ENCODE measurements at places on chromosomes 4 and X.

DNA sequence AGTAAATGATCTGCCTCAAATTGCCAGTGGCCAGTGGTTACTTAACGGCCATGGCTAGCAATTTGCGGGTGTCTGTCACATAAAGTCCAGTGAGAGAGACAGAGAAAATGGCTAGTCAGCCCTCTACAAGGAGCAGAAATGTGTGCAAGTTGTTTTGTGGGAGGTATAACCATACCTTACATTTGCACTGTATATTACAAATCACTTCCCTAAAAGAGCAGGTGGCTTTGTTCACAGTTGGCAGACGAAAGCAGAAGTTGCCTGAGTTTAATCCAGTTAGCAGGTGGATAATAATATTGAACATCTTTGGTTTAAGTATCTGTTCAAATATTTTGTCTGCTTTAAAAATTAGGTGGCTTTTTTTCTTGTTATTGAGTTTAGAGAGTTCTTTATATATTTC is 15.6 kb downstream of the SRPX start:
- no peak for DNase-seq

GRCh38 chrX:130171446-130172126 is at the start of gene RAB33A:
RAB33A (plus strand) TSS chrX:130171962; CDS start chrX:130172063, 101 bp downstream.
- DNase-seq, result no peak

DNA sequence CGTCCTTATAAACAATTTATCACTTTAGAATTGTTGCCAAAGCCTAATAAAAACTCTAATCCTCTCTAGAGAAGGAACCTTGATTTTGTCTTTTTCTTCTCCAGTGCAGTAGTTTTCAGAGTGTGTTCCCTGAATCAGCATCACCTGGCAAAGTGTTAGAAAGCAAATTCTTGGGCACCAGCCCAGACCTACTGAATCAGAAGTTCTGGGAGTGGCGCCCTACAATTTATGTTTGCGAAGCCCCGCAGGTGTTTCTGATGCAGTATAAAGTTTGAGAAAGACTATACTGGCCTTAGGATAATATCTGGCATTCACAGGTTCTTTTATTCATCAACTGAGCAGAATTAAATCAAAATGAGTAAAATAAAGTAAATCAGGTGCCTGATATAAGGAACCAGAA is 645.8 kb upstream of the ATOH1 start:
- DNase-seq, result no peak

DNA sequence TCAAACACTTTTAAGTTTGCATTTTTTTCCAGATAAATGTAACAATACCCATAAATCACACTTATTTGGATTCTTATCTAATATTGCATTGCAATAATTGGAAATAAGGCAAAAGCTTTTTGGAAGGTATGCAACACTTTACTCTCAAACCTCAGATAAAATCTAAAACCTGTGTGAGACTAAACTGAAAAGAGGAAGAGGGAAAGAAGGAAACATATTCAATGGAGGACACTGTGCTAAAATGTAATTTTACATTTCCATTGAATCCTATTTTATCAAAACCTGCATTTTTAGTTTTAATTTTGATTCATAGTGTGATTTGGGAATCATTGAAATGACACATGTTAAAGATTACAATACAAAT is 99.4 kb downstream of the HPGD start:
- DNase-seq, result no peak

- no peak for DNase-seq
These were observed 79.3 kb downstream of the SLC16A2 start for GRCh38 chrX:74500555-74500954.

DNA sequence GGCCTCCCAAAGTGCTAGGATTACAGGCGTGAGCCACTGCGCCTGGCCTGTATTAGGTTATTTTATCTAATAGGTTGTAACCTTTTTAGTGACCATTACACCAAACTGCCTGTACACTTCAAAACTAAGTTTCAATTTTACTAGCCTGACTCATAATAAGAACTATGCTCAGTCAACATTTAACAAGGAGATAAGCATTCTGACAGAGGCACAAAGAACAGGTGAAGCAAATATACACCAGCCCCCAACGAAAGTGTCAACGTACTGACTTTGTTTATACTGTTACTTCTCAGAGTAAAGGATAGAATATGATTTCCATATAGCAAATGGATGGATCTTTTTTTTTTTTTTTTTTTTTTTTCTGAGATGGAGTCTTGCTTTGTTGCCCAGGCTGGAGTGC is 62.8 kb downstream of the SHISA3 start:
- DNase-seq, result no peak

DNA sequence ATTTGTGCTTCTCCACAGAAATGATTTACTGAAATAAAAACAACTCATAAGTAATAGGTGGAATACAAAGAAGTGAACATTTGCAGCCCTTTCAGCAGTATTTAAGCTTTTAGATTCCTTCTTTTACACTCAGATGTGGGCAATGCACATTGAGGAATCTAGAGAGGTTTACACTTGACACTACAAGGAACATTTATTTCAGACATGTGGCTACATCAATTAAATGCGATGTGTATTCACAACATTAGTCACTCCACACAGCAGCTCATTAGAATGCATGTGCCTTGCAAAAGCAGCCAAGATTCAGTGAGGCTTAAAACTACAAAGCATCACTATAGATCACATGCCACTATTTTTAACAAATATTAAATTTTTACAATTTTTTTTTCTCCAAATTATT is 480.7 kb downstream of the INPP4B start:
- DNase-seq, result no peak

DNA sequence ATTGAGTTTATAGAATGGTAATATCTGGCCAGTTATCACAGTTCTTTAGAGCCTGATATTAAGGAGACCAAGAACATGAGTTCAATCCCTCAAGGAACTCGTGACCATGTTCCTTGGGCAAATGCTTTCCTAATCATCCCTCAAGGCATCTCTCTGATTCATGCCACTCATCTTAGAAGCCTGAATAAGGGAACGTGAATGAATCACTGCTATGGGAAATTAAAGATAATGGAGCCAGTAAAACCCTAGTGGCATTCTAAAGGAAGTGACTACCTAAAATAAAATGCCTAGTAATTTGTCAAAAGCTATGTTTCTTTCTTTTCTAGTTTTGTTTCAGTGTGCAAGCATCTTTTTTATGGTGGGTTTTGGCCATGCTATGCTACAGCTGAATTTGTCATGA is 1161.3 kb downstream of the C4orf33 start:
- DNase-seq, result no peak

Measured in lung microvascular endothelial cell (primary cell).